ENCODE measurements at places on chromosomes 7 and 10.

- no peak for DNase-seq
Measured at GRCh38 chr10:69646185-69647060, 16.4 kb downstream of the FAM241B start.

GRCh38 chr7:37187179-37187578 is 261.5 kb downstream of the ELMO1 start:
- DNase-seq = no peak

DNA sequence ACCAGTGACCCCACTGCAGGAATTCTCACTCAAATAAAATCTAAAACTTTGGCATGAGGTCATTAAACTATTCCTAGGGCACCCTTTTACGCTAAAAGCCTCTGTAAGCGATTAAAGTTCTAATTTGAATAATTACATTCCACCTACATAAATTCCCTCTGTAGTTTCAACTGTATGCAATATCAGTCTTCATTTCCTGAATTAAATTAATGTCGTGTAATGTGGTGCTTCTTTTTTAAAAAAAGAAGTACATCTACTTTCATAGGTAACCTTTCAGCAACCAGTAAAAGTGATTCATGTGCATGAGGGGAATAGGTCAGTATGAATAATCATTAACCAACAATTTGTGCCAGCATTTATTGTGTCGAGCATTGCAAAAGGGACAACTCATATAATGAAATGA is 44.7 kb downstream of the IMMP2L start:
- DNase-seq = no peak

GRCh38 chr10:70513848-70514309 is 35.3 kb downstream of the PALD1 start:
- no peak for DNase-seq

GRCh38 chr10:51691135-51691534 is 8.3 kb downstream of the CSTF2T start:
- DNase-seq = no peak

Data from cerebellum (tissue), 4 donors.